ENCODE measurements at places on chromosomes 3 and 15.

GRCh38 chr3:195270079-195270816, 711 bp downstream of the XXYLT1 start:
- no peak for DNase-seq

- no peak for DNase-seq
Observed at GRCh38 chr15:61938249-61938648, 122.0 kb downstream of the VPS13C start.

DNA sequence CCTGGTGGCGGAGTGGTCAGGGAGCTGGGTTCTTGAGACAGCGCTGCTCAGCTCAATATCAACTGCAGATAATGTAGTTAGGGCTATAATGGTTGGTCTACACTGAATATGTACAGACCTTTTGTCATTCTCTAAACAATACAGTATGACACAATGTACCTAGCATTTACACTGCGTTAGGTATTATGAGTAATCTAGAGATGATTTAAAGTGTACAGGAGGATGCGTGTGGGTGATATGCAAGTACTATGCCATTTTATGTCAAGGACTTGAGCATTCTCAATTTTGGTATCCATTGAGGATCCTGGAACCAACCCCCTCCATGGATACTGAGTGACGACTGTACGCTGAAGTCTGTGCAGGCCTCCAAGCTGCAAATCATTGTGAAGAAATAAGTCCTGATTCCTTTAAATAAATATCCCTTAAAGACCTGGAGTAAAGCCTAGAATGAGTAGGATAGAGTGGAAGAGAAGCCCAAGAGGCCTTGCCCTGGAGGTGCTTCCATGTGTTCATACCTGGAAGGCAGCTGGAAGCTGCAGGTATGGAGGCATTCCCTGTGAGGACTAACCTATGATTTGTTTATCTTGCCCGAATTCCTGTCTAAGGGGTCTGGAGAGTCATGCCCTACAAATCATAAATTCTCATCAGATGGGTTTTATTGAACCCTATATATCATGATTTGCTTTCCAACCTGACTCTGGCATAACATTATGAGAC, 15.7 kb upstream of the RTP1 start:
- DNase-seq, result no peak

- no peak for DNase-seq
Observed at GRCh38 chr3:38453913-38454177, 155 bp downstream of the ACVR2B start.

DNA sequence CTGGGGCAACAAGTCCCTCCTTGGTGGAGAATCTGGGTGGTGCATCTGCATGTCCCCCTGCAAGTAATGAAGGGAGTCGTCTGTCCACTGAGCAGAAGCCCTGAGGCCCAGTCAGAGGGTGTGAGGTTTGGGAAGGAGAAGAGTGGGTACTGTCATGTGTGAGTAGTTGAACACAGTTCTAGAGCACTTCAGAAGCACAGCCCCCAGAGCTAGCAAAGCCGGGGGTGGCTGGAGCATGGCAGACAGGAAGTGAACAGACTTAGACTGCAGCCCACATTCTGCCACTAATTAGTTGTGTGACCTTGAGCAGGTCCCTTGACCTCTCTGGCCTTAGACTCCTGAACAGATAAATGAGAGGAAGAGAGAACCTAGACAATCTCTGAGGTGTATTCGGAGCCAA, 207.6 kb downstream of the UACA start:
- DNase-seq, result no peak

Measured in activated CD8-positive, alpha-beta memory T cell treated with anti-CD3 and anti-CD28 coated beads for 1 hour (primary cell).